ENCODE measurements at places on chromosomes 6 and 20.

DNA sequence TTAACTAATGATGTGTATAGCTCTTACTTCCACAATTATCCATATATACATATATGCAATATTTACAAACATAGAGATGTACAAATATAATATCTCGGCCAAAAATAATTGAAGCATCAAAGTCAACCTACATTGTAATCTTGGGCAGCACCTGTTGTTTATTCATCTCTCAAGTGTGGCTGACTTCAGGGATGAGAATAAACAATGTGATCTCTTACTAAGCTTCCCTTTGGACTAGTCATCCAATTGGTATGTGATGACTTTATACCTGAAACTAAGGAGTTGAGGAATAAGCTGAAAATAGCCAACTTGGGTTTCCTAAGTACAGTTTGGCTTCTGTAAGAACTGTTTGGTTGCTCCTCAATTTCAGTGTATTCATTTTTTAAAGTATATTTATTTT lies 256.6 kb downstream of the KHDC1L start:
- no peak for DNase-seq

DNA sequence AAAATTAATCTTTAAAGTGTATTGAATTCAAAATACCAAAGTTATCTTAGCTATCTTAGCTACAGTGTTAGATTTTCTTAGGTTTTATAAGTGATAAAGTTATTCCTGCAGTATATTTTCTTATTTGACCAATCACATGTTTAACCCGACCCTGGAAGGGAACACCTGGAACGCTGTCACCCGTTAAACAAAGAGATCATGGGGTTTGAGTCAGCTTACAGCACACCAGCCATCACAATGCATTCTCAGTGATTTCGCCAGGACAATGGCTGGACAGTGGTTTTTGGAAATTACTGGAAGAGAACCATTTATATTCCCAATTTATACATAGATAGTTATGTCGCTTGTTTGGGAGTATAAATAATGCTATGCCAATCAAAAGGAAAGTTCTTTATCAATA lies 10.5 kb downstream of the C6orf118 start:
- DNase-seq, result no peak

- no peak for DNase-seq
Observed at GRCh38 chr20:62671765-62672164, 29.5 kb downstream of the SLCO4A1 start.

- DNase-seq, result no peak
Observed at GRCh38 chr6:128305228-128305627, 215.2 kb downstream of the PTPRK start.

GRCh38 chr6:80209430-80209829 lies 103.0 kb downstream of the BCKDHB start:
- DNase-seq, result no peak

DNA sequence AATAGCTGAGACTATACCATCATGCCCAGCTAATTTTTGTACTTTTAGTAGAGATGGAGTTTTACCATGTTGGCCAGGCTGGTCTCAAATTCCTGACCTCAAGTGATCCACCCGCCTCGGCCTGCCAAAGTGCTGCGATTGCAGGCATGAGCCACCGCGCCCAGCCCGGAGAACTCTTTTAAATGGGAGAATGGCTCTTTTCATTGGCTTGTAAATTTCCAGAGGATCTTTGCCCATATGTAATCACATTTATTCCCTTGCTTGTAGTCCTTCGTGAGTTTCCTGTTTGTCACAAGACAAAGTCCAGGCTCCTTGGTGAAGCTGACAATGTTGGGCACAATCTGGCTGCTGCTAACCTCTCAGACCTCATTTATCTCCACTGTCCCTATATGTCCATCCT lies 135.1 kb downstream of the CEP57L1 start:
- no peak for DNase-seq

- no peak for DNase-seq
Observed at GRCh38 chr6:15243910-15244619, 1.8 kb upstream of the JARID2 start.

GRCh38 chr20:62133051-62133845 lies 9.9 kb downstream of the PSMA7 start:
- DNase-seq, result no peak

DNA sequence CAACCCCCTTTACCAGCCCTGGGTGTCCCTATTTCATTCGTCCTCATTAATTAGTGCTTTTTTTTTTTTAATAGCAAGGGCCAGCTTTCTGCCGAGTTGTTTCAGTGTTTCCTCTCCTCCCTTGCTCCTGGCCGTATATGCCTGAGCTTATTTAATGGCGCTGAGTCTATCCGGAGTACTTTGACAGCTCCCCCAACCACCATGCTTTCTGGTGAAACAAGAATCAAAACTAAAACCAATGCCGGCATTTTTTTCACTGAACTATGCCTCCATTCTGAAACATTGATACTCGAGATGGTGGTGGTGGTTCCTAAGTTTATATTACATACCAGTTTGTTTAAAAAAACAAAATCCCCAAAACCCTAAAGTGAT lies 1.2 kb downstream of the DCBLD1 start:
- DNase-seq, result no peak

GRCh38 chr20:2509468-2509781 lies 710 bp upstream of the ZNF343 start:
- no peak for DNase-seq

- no peak for DNase-seq
Observed at GRCh38 chr6:104325341-104326172, 534.2 kb downstream of the HACE1 start.

GRCh38 chr20:57650756-57651483 lies 30.7 kb upstream of the ZBP1 start:
- DNase-seq, result no peak

GRCh38 chr6:132062626-132063025 lies 111.5 kb upstream of the CCN2 start:
- DNase-seq, result no peak

GRCh38 chr6:16375843-16376242 lies 137.5 kb downstream of the GMPR start:
- no peak for DNase-seq

DNA sequence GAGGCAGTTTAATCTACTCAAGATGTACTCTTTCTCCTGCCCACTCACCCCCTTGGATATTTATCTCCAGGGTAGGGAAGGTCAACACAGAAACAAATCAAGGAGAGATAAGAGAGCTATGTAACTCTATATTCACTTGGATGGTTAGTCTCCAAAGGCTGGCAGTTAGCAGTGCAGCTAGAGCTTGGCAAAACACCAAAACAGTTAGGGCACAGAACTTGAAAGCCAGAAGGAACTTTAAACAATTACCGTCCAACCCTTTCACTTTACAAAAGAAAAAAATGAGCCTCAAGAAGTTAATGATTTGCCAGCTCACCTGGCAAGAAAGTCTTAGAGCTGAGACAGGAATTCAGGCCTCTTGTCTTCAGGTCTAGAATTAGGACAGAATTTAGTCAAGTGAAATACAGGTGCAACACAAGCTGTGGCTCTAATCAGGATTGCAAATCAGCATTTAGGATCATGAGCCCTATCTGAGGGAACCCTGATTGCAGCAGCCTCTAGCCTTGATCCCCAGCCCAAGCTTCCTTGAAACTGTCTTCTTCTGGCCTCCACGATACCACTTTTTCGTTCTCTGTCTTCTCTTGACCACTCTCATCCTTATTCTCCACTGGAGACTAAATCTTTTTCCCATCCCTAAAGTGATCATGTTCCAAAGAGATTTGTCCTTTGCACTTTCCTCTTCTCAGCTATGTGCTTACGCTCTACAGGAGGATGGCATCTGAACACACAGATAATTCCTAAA lies 14.9 kb downstream of the NEDD9 start:
- no peak for DNase-seq

DNA sequence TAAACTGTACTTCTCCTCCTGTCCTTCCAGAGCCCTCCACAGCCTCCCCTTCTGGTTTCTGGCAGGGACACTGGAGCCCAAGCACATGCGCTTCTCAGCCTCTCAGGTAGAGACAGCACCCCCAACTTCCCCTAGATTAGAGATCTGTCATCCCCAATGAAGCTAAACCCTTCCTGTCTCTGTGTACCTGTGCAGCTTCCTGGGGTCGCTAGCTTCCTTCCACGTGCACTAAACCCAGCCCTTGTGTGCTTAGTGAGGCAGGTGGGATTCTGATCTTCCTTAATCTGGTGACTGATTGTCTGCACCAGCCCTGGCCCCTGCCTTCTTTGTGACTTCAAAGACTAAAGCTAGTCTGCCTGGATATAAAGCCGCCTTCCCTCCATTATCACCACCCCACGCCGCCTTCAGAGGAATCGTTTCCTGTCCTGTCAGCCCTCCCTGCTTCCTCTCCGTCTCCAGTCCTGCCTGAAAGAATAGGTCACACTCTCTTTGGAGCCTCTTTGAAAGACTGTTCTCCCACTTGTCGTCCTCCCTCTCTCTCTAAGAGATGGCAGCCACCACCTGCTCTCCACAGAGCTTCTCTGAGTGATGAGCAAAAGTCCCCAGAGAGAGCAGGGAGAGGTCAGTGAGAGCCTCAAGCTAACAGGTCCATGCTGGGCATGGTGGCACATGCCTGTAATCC lies 27.5 kb downstream of the CAPN11 start:
- DNase-seq, result no peak

- no peak for DNase-seq
Observed at GRCh38 chr6:168093071-168093505, 14.1 kb upstream of the FRMD1 start.

DNA sequence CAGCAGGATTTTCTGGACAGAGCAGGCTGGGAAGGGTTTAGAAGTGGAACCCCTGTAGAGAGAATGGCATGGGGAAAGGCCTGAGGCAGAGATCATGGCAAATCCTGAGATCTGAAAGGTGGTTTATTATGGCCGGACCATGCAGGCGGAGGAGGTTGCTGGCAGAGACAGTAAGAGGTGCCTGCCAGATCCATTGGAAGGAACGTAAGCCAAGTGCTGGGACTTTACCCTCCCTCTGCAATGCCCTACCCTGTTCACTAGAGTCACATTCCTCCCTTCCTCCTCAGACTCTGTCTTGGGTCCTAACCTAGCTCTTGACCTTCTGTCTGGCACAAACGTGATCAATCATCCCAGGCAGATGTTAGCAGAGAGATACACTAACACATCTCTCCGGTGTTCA lies 66.4 kb upstream of the SLC22A23 start:
- no peak for DNase-seq

- DNase-seq, result no peak
Observed at GRCh38 chr20:11891077-11891775, 26.5 kb upstream of the BTBD3 start.

DNA sequence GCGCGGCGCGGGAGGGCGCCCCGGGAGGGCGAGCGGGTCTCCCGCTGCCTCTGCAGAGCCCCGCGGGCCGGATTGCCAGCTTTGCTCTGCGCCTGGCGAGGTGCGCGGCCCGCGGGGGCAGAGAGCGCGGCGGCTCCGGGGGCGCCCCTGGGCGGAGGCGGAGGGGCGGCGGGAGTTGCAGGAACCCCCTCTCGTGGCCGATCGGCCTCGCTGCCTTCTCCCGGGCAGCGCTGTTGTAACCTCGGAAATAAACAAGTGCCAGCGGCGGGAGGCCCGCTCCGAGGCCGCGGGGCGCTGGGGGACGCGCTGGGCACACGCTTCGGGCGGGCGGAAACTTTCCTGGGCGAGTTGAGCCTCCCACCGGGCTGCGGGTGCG lies 1.2 kb downstream of the CDH4 start:
- no peak for DNase-seq

- no peak for DNase-seq
Observed at GRCh38 chr6:169529931-169530751, 171.7 kb downstream of the WDR27 start.

DNA sequence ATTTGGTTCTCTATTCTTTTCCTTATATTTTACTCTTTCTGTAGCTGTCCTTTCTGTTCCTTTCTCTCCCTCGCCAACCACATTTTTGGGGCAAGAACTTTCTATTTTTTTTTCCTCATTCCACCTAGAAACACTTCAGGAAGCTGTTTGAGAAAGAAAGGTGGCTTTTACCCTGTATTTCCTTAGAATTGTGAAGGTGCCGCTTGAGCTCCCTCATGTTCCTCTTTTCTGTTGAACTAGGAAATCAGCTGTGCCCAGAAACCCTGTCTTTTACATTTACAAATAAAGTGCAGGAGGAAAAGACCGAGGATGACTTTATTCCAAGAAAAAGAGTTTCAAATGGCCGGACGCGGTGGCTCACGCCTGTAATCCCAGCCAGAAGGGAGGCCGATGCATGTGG lies 38.2 kb downstream of the OR2B2 start:
- DNase-seq, result no peak

GRCh38 chr6:112407101-112407590 lies 60.0 kb downstream of the RFPL4B start:
- no peak for DNase-seq

- no peak for DNase-seq
Observed at GRCh38 chr20:62012631-62013030, 53.0 kb downstream of the TAF4 start.

GRCh38 chr6:69631552-69632346 lies 165.1 kb downstream of the LMBRD1 start:
- no peak for DNase-seq

DNA sequence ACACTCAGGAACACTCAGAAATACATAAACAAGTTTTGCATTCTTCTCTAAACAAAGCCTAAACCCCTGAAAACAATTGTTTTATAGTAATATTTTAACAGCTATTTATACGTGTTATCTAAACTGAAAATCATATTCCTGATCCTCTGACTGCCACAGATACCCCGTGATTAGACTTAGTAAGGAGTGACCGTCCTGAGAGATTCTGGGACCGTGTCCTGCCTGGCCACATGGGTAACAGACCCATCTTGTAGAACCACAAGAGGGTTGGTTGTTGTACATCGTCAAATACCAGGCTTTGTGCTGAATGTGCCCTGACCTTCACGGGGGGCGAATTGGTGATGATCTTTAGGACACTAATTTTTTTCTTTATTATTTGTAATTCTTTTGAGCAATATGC lies 214.4 kb downstream of the TMEM242 start:
- DNase-seq, result no peak

DNA sequence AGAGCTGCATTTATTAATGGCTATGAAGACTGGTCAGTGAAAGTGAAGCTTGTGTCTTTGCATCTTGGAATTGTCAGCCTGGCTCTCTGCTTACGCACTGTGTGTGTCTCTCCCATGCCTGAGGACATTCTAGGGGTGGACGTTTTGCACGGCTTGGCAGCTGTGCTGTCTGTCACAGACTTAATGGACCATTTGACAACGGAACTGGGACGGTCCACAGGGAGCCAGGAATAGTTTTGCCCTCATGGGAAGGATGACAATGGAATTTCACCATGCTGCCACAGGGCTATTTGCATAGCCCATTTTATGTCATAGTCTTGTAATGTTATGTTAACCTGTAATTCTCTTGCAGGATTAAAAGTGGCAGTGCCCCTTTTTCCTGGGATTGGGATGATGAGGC lies 44.7 kb downstream of the OR2B6 start:
- DNase-seq, result no peak

DNA sequence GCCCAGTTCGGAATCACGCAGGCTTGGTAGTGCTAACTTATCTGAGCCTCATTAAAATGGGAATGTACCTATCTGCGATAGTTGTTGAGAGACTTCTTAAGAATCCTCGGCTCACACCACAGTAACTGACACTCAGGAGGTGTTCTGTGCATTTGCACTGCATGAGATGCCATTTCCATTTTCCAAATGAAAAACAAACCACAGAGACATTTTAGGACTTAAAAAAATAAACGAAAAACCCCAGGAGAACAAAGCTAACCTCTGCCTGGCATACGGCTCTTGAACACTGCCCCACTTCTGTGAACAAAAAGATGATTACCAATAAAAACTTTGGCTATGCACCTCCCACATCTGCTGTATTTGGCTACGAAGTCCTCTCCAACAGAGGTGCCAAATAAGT lies 37.6 kb downstream of the BEND3 start:
- DNase-seq, result no peak

All from activated CD8-positive, alpha-beta memory T cell treated with anti-CD3 and anti-CD28 coated beads for 48 hours (primary cell).